ENCODE measurements at places on chromosomes 16 and 17.

- DNase-seq = no peak
Observed at GRCh38 chr17:77233635-77234334, 93.0 kb downstream of the SEC14L1 start.

GRCh38 chr16:31206776-31207175 is 4.2 kb upstream of the PYCARD start:
- no peak for DNase-seq

GRCh38 chr16:82042846-82043245 is 7.8 kb downstream of the HSD17B2 start:
- no peak for DNase-seq

- DNase-seq = no peak
Observed at GRCh38 chr17:39340731-39341130, 60.7 kb downstream of the FBXL20 start.

DNA sequence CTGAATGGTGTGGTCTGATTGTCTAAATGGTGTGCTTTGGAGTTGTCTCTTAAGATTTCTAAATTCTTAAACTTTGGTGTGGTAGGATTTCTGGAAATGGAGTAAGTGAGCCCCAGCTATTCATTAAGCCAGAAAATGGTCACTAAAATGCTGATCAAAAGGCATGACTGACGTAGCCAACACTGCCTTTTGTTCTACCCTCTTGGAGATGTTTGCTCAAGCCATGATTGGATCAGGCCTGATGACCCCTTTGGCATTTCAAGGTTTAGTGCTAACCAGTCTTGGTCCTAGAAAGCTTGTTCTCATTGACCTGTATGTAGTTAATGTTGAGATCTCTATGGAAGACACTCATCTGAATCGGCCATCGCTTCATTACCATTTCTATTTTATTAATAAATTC is 68.0 kb downstream of the KNOP1 start:
- DNase-seq = no peak

DNA sequence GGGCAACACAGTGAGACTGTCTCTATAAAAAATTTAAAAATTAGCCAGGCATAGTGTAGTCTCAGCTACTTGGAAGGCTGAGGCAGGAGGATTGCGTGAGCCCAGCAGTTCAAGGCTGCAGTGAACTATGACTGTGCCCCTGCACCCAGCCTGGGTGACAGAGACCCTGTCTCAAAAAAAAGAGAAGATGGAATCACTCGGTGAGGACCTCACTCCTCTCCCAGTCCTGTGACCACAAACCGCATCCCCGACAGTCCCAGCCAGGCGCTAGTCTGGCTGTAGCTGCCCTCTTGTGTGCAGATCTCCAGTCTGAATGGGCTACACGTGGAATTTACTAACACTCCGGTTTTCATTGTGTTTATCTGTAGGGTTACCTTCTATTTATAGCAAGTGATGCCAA is 11.1 kb downstream of the DEXI start:
- no peak for DNase-seq

DNA sequence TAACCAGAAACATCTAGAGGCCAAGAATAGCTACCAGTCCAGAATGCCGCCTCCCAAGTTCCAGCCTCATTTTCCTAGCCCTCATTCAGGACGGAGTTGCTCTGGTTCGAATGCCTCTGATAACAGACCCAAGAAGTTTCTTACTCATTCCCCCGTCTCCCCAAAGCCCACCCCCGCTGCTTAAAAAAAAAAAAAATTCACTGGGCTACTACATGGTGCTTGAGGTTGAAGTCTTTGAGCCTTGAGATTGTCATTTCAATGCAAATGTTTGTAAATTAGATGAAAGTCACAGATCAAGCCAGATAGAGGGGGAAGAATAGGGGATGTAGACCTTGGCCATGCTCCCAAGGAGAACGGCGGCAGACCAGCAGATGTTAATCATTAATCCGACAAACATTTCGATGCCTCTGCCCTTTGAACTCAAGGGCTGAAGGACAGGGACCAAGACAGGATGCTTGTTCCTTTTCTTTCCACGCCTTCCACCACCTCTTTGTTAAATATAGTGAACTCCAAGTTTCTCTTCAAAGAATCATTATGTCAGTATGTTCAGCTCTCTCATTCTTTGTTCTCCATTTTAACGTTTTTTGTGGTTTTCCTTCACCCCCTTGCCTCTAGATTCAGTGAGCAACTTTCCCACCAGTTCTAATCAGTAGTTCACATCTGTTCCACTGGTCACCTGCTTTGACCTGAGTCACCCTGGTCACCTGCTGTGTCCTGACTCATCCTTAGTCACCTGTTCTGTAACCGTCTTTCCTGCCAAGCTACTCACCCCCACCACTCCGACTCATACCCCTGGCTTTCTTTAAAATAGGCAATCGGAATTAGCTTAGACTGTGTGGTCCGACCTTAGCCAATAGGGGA is 190.3 kb downstream of the CPPED1 start:
- DNase-seq = no peak

GRCh38 chr17:48388955-48389743 is 40.9 kb downstream of the SKAP1 start:
- DNase-seq = no peak

GRCh38 chr16:86138121-86139085 is 239.4 kb downstream of the IRF8 start:
- DNase-seq = no peak

- no peak for DNase-seq
Observed at GRCh38 chr17:76593959-76594358, 8.3 kb upstream of the ST6GALNAC2 start.

GRCh38 chr17:44170499-44171201 is at the start of gene ASB16:
Gene ASB16, plus strand, starts transcription at chr17:44170704. Its CDS starts 86 bp downstream, at chr17:44170790.
- DNase-seq = no peak

GRCh38 chr16:56607109-56607618 is 1.2 kb upstream of the MT2A start:
- peak; percentile 22 for DNase-seq

DNA sequence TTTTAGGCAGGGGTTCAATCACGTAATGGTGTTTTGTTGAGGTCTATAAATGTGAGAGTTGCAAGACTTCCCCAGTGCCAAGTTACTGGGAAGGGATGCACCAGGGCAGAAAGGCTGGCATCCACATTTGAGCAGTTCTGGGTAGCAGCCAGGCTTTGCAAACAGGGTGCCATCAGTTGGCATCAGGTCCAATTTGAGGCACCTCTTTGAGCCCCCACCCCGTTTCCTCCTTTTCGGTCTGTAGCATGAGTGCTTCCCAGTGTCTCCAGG is 142.6 kb upstream of the CACNG5 start:
- no peak for DNase-seq

GRCh38 chr16:69223882-69224281 is 36.9 kb downstream of the SNTB2 start:
- no peak for DNase-seq

DNA sequence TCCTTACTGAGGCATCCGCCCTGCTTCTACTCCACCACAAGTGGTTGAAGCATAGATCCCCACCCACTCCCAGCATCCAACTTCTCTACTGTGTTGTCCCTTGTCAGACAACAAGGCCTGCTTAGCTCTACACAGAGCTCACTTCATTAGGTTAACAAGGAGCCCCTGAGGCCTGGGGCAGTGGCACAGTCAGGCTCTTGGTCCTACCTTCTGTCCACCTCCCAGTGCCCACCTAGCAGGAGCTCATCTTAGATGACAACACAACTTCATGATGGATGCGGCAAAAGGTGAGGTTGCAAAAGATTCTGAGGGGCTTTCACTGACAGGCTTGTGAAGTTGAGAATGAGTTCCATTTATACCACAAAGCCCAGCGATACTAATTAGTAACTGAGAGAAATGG is 432.0 kb upstream of the CDH5 start:
- no peak for DNase-seq

GRCh38 chr17:39979893-39980350 is 685 bp upstream of the PSMD3 start:
- no peak for DNase-seq

- no peak for DNase-seq
Observed at GRCh38 chr17:35074711-35075707, 11.5 kb upstream of the RFFL start.

- DNase-seq = no peak
Observed at GRCh38 chr16:3971261-3971660, 90.7 kb upstream of the CREBBP start.

GRCh38 chr17:18857864-18858566 is at the start of gene PRPSAP2:
Gene PRPSAP2, plus strand, starts transcription at chr17:18858131. Its CDS starts 7,703 bp downstream, at chr17:18865834.
- peak; percentile 96 for DNase-seq

DNA sequence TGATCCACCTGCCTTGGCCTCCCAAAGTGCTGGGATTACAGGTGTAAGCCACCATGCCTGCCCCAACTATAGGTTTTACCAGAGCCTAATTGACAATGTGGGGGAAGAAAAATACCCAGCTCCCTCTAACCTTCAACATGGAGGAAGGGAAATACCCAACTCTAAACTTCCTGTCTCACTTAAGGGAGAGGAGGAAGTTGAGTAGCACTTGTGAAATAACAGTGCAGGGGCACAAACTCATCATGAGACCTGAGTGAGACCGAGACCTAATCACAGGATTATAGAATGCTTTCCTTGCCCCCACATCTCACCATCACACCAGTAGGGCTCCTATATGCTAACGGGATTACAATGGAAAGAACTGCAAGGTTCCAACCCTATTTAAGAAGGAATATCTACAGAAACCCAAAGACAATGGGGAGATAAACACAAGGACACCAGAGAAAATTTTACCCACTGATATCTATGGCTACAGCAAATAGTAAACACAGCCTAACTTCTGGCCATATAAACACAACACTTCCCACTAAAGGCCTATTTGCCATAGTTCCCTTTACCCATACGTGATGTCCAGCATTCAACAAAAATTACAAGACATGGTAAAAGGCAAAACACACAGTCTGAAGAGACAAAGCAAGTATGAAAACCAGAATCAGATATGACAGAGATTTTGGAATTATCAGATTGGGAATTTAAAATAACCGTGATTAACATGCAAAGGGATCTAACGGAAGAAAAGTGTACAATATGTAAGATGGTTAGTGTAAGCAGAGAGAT is 26.9 kb downstream of the OR3A1 start:
- DNase-seq = no peak

DNA sequence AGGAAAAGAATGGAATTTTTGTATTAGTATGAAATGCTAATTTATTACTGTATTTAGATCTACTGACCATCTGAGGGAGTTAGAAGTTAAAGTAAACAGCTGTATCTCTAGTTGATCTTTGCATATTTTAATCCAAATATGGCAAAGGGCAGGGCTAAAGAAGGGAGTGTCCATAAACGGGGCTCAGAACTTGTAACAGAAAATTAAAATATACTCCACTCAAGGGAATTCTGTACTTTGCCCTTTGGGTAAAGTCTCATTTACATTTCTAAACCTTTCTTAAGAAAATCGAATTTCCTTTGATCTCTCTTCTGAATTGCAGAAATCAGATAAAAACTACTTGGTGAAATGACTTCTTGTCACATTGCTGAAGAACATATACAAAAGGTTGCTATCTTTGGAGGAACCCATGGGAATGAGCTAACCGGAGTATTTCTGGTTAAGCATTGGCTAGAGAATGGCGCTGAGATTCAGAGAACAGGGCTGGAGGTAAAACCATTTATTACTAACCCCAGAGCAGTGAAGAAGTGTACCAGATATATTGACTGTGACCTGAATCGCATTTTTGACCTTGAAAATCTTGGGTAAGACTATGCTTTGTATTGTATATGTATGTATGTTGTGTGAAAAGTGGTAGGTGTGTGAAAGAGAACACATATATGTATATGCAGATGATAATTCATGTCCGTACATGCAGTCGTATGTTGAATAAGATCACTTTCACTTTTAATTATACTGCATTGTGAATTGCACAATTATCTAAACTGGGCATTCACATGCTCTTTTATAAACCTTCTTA is at the start of gene ASPA:
Gene ASPA (plus strand): TSS at position 186 of the 799 bp plus-strand sequence. CDS start 163 bp downstream, at position 349.
- no peak for DNase-seq

- no peak for DNase-seq
Observed at GRCh38 chr17:61280338-61280737, 119.3 kb upstream of the TBX2 start.

- DNase-seq = no peak
Observed at GRCh38 chr16:82061861-82062525, 26.9 kb downstream of the HSD17B2 start.

- peak; percentile 88 for DNase-seq
Observed at GRCh38 chr17:44331249-44331760, 6.7 kb upstream of the SLC25A39 start.

GRCh38 chr17:3904501-3904900 is 11.6 kb upstream of the CAMKK1 start:
- DNase-seq = no peak

DNA sequence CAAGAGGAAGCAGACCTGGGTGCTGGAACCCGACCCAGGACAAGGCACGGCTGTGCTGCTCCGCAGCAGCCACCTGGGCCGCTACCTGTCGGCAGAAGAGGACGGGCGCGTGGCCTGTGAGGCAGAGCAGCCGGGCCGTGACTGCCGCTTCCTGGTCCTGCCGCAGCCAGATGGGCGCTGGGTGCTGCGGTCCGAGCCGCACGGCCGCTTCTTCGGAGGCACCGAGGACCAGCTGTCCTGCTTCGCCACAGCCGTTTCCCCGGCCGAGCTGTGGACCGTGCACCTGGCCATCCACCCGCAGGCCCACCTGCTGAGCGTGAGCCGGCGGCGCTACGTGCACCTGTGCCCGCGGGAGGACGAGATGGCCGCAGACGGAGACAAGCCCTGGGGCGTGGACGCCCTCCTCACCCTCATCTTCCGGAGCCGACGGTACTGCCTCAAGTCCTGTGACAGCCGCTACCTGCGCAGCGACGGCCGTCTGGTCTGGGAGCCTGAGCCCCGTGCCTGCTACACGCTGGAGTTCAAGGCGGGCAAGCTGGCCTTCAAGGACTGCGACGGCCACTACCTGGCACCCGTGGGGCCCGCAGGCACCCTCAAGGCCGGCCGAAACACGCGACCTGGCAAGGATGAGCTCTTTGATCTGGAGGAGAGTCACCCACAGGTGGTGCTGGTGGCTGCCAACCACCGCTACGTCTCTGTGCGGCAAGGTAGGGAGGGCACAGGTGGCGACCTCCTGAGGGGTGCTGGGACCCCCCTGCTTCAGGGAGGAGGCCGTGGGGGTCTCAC is 667 bp downstream of the FSCN2 start:
- DNase-seq = no peak

GRCh38 chr17:50201276-50201854 is at the start of gene COL1A1:
Gene COL1A1, minus strand, starts transcription at chr17:50201631. Its CDS starts 118 bp downstream, at chr17:50201513.
- DNase-seq = no peak

DNA sequence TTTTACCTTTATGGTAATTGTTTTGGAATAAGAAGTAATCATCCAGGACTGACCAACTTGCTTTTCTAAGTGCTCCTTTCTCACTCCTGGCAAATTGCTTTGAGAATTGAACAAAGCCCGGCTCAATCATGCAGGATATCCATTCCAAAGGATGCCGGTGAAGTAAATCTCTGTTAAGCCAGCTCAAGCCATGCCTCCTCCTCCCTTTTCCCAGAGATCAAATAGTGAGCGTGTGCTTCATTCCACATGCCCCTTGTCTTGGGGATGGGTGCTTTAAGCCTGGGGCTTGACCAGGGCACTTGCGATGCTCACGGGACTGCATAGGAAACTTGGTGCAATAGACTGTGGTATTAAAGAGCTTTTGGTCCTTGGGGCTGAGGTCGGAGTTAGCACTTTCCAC is 90.7 kb downstream of the UTP18 start:
- no peak for DNase-seq

GRCh38 chr16:24538756-24539294 is 541 bp upstream of the RBBP6 start:
- DNase-seq = no peak

- DNase-seq = no peak
Observed at GRCh38 chr17:35548978-35549377, 11.5 kb upstream of the SLFN12L start.
